ENCODE measurements at places on chromosomes 7 and 10.
A peak's percentile ranks its signal among the peaks of the same experiment; 100 is the strongest.

GRCh38 chr10:120336911-120337540, 120.0 kb upstream of the PLPP4 start:
- peak; percentile 67 for DNase-seq

DNA sequence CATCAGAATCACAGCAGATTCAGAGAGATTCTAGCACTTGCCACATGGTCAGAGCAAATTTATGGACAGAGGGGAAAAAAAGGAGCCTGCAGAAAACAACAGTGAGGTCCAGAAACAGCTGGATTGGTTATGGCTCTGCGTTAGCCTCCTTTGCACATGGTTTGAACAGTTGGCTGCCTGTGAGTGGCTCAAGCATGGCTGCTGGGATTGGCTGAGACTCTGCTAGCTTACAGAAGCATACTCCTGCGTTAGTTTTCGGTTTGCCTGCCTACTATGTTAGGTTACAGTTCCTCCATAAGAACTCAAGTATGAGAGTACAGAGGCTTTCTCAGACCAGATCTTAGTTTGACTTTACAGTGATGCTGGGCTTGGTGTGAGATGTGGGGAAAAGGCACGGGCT, 80.7 kb upstream of the WDR11 start:
- no peak for DNase-seq

- DNase-seq, result no peak
Measured at GRCh38 chr7:156020566-156020965, 208.3 kb upstream of the SHH start.

DNA sequence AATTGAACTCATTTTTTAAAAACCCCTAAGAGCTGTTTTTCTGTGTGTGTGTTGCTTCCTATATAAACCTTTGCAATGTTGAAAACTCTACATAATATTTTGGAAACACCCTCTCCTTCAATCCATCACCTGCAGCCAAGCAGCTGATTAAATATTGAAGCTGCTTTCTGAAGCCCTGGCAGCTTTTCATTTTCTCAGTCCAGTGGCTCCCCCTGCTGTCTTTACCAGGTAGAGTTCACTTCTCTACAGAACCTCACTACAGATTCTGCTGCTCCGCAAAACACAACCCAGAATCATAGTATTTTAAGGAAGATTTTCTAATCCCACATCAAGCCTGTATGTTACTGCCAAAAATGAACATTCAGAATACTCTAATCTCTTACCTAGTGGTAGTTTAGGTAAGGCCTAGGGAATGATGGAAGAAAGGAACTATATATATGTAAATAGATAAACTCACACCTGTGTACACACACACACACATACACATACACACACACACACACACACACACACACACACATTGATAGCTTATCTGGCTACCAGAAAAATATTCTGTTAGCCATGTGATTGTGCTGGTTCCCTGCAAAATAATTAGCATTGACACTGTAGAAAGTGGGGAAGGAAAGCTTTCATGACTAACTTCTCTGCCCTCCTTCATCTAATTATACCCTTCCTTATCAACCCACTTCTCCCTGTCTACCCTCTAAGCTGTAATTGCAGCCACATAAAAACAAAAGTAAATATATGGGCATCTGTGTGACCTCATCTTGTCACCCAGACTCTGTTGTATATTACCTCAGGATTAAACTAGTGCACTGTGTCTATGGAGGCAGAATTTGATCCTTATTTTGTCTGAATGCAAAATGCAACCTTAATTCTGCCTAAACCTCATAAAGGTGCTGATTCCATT, 229.5 kb upstream of the FZD1 start:
- DNase-seq, result peak; percentile 72

DNA sequence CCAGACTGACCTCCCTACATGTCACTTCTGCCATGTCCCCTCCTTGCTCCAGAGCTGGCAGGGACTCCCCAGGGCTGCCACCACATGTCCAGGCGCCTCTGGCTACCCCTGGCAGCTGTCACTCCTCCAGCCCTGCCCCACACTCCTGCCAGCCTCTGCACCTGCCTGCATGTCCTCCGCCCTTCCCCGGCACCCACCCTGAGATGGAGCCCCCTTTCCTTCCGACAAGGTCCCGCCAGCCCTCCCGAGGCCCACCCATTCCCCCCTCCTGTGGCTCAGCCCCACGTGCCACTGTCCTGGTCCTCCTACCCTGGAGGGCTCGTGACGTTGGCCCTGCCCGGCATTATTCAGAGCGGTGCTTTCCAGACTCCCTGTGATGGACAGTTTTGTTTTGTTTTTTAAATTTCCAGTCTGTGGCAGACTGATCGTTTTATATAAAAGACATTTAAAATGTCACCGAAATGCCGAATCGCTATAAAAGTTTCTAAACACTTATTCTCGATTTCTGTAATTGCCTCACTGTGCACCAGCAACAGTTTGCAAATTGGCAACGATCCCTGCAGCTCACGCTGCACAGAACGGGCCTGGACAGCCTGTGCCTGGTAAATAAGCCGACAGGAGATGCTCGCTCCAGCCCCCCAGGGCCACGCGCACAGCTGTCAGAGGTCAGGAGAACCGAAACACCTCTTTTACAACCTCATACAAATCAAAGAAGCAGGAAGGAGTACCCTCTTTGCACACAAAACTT, 111.1 kb upstream of the SH2B2 start:
- no peak for DNase-seq

DNA sequence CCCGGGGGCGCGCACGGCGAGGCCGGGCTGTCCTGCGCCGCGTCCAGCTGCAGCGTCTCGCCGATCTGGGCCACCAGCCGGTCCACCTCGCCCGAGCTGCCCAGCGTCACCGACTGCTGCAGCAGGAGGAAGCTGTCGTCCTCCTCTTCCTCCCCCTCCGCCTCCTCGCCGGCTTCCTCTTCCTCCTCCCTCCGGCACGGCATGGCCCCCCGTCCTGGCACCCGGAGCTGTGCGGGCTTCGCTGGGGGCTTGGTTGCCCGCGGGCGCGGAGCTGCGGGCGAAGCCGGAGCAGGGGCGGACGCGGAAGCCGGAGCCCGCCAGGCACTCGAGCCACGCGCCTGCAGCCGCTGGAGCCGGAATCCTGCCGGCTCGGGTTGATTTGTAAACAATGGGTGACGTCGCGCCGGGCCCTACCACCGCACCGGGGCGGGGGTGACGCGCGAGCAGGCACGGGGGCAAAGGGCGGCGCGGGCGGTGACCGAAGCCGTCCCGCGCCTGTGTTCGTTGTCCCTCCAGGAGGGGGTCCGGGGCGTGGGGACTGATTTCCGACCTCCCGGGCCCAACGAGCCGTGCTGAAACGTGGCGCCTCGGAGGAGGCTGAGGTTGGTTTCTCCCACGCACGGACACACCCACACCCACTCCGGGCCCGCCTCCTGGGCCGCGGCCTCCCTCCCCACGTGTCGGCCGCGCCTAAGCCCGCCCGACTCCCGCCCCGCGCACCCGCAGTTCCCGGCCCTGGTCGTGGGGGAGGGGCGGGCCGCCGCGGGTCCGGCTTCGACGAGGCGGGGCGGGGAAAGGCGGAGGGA, at the start of gene FRAT2:
TSS of gene FRAT2 (minus strand) at position 360 of the 806 bp plus-strand sequence. CDS start at position 203, 157 bp downstream.
- peak; percentile 94 for DNase-seq

- no peak for DNase-seq
Measured at GRCh38 chr7:112511451-112512202, 30.8 kb downstream of the LSMEM1 start.

DNA sequence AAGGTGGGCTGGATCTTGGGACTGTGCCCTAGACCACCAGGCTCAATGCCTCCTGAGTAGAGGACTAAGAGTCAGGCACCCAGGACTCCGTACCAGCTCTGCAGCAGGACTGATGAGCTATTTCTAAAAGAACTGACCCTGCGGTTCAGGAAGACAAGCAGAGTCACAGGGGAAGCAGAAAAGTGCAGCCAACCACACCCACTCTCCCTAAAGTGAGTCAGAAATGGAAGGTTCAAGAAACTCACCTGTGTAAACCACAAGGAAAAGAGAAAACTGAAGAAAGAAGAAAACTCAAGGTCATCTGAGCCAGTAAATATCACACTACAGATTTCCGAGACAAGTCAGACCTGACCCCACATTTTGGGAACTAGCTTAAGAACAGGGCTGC, 2.5 kb downstream of the PARP12 start:
- DNase-seq, result no peak

DNA sequence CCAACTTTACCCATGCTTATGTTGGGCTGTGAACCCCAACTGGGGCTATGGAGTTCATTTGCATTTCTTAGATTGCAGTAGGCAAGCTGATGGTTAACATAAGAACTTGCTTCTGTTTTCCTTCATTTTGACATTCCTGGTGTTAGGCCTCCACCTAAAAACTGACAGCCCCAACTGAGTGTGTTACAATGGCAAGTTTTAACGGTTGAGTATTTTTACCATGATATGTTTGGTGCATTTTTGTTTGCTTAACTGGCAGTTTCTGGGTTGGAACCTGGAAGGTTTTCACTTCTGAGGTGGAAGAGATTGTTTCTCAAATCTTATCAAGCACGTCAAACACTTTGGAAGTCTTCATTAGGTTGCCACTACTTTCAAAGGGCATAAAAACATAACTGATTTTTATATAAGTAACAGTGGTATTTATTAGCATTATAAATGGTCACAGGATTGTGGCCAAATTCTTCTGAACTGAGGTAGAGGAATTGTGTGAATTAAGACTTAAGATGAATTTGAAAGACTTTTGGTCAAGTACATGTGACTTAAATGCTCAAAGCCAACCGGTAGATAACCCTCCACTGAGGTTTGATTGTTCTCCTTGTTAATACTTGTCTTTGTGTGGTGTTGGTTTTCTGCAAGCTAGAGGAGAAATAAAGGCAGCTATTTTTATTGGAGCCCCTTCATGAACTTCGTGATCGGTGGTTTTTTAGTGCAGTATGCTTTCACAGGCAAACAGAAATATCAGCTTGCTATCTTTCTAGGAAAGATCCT, 2.8 kb downstream of the BMI1 start:
- no peak for DNase-seq

GRCh38 chr7:28573059-28573553, 160.8 kb downstream of the CREB5 start:
- peak; percentile 62 for DNase-seq

- no peak for DNase-seq
Measured at GRCh38 chr10:56823849-56824248, 462.8 kb upstream of the ZWINT start.

GRCh38 chr7:116249969-116250553, 39.7 kb downstream of the TES start:
- DNase-seq, result no peak

GRCh38 chr7:5667391-5667790, 114.1 kb downstream of the RNF216 start:
- DNase-seq, result no peak

DNA sequence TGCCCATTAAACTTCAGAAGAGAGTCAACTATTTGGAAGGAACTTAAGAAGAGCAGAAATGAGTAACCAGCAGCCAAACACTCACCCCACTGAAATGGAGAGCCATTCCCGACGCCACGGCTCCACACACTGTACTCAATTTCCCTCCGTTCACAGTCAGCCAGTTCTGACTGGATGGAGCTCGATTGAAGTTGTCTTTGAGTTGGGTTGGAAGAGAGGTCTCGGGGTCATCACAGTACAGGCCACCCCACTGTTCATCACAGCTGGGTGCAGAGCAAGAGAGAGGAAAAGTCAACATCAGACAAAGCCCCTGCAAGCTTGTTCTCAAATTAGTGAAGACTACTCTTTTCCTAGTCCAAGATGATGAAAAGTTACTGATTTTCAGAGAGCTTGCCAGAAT, 75.9 kb upstream of the SLC26A5 start:
- no peak for DNase-seq

- no peak for DNase-seq
Measured at GRCh38 chr10:118266098-118266748, 75.9 kb downstream of the FAM204A start.

DNA sequence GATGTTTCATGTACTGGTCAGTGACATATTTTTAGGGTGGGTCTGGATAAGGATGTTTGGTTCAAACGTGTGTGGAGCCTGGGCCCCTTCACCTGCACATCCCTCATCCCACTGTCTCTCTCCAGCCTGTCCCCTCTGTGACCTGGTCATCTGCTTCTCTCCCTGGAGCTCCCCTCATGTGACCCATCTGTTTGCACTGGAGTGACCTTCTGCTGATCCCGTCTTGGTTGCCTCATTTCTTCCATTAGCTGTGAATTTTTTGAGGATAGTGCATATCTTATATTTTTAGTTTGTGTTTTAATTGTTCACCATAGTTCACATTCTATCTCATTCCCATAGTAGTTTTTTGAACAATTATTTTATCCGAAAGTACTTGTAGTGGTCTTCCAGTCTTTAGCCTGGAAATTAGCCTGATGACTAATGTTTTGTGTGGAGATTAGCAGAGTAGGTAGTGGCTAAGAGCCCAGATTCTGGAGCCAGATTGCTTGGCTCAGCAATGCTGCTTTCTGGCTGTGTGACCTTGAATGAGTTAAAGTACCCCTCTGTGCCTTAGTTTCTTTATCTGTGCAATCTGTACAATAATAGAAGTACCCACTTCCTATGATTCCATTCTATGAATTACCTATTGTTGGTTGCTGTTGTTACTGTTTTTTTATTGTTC, 224.5 kb downstream of the LRMDA start:
- no peak for DNase-seq

GRCh38 chr10:59047957-59048618, 128.4 kb upstream of the PHYHIPL start:
- no peak for DNase-seq

DNA sequence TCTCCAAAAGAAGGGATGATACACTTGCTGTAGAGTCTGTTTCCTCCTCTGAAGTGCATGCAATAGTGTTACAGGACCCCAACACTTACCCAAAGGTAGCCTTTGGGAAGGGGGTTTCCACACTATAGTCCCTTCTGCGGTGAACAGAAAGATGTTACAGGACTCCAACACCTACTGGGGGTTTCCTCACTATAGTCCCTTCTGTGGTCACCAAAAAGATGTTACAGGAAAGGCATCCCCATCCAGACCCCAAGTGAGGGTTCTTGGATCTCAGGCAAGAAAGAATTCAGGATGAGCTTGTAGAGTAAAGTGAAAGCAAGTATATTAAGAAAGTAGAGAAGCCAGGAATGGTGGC, 69.2 kb upstream of the PIK3CG start:
- DNase-seq, result no peak

DNA sequence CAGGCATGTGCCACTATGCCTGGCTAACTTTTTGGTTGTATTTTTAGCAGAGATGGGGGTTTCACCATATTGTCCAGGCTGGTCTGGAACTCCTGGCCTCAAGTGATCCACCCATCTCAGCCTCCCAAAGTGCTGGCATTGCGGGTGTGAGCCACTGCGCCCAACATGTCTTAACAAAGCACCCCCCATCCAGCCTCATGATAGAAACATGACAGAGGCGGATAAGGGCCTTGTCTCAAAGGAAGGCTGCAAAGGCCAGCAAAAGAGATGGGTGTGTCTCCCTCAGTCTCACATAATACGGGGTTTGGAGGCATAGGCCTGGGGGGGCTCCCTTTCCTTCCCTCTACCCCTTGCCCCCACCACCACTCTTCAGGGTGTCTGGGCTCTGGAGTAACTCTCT, 93.2 kb downstream of the SH3PXD2A start:
- DNase-seq, result no peak

DNA sequence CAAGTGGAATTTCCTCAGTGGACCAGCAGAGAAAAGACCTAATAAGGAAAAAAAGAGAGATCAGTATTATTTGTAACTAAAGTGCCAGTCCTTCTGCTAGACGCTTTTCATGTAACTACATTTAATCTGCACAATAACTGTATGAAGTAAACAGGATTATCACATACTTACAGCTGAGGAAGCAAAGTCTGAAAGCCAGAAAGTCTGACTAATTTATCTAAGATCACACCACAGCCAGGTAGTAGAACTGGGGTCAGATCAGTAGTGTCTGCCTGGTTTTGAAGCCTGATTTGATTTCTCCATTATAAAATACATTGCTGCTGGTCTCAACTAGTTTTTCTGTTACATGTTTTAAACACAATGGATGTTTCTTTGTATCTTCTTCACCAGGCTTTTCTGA, 69.2 kb downstream of the PODXL start:
- no peak for DNase-seq
